ENCODE measurements at places on chromosomes 3 and 15.

GRCh38 chr15:58504674-58505234, 73.0 kb downstream of the LIPC start:
- DNase-seq, result no peak

- no peak for DNase-seq
Observed at GRCh38 chr3:5272387-5272786, 84.9 kb downstream of the EDEM1 start.

- DNase-seq, result no peak
Observed at GRCh38 chr3:67384760-67385397, 269.5 kb downstream of the SUCLG2 start.

- DNase-seq, result no peak
Observed at GRCh38 chr3:124780761-124781475, 50.7 kb downstream of the UMPS start.

DNA sequence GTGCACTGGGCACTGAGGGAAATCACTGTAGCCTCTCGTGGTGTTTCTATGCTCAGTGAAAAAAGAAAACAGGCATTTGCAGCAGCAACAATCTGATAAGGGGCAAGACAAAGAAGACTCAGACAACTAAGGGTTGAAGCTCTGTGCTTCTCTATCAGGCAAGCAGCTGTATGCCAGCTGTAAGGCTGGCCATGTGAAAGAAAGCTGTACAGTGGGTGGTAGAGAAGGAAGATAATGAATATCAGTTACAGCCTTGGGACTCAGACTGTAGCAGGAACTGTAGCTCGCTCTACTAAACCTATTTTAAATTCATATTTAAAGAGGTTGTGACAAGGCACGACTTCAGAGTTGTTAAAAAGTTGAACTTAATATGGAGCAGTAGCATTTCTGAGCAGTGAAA, 76.3 kb downstream of the VGLL3 start:
- no peak for DNase-seq

DNA sequence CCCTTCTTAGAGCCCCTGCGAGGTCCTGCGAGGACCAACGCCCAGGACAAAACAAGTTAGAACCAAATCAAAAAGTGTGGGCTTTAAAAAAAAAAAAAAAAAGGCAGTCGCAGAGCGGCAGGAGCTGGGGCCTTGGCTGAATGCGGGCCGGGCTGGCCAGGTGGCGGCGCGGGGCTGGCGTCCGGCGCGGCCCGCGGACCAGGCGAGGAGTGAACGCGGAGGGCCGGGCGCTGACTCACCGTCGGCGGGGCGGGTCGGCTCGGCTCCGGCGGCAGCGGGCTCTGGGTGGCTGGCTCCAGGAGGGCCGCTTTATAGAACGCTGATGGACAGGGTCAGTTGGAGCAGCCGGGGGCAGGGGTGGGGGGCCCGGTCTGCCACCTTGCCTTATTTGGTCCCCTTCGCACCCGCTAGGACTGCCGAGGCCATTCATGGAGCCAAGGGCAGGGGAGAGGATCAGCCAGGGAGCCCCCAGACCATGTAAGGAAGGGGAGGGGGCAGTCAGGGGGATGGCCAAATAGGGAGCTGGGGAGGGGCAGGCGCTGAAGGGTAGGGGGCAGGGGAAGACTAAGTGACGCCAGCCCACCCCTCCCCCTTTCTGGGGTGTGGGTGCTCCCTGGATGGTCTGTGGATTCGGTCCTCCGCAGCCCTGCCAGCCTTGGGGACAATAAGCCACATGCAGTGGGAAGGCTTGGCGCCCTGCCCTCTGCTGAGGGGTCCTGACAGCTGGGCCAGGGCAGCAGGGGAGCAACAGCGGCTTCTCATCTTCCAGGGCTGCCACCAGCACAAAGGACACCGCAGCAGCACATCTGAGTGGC, at the start of gene ACTC1:
Gene ACTC1, minus strand, starts transcription at position 283 of the 815 bp plus-strand sequence. CDS start 741 bp downstream, outside the sequence.
- DNase-seq, result no peak

- DNase-seq, result no peak
Observed at GRCh38 chr3:55169161-55169560, 241.3 kb upstream of the LRTM1 start.

GRCh38 chr3:61420136-61420759, 141.1 kb upstream of the PTPRG start:
- no peak for DNase-seq

DNA sequence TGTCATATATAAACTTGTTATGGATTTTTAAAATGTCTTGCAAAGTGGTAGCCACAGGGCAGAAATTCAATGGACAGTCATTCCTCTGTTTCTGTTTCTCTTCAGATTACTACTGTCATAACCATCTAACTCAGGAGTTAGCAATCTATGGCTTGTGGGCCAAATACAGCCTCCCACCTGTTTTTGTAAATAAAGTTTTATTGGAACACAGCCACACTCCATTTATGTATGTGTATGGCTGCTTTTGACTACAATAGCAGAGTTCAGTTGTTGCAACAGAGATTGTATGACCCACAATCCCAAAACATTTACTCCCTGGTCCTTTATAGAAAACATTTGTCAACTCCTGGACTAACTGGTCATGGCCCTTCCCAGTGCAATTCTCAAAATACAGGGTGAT, 20.0 kb downstream of the SLC27A2 start:
- DNase-seq, result no peak

- DNase-seq, result no peak
Observed at GRCh38 chr15:35540885-35541284, 5.1 kb downstream of the DPH6 start.

GRCh38 chr3:61452535-61453090, 108.8 kb upstream of the PTPRG start:
- DNase-seq, result no peak

- DNase-seq, result no peak
Observed at GRCh38 chr15:72192416-72192815, 5.2 kb downstream of the GRAMD2A start.

DNA sequence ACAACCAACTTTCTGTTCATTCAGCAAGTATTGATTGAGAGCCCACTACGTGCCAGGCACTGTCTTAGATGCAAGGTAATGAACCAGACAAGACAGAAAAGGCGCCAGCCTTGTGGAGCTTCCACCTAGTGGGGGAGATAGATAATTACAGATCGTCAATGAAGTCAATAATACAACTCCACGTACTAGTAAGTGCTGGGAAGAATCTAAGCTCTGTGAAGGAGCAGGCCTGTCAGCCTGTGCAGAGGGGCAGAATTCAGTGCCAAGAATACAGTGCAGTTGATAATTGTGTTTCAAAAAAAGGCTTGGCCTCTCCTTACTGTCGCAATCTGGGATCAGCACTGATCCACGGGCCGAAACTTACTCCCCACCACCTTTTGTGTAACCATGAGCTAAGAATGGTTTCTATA, 186.3 kb downstream of the FEZF2 start:
- DNase-seq, result no peak

DNA sequence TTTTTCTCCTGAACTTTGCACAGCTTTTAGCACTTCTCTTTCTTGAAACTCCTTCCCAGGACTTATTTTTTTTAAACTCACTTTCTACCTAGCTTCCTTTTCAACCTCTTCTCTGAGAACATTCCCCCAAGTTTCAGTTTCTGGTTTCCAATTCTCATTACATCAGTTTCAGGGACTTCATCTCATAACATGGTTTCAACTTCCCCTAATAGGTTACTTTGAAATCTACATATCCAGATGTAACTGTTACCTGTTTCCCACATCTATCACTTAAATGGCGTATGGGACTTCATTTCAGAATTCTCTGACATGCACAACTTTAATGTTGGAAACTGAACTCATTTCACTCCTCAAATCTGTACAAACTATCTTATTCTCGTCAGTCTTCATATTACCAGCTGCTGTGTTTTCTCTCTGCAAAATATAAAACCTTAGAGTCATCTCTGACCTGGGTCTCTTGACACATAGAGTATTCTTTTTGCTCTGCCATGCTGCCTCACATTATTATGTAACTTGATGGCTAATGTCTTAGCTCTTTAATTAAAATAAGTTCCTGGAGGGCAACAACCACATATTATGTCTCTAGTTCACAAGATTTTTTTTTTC, 58.4 kb downstream of the NME9 start:
- no peak for DNase-seq

- DNase-seq, result no peak
Observed at GRCh38 chr3:55714057-55714456, 227.0 kb upstream of the WNT5A start.

DNA sequence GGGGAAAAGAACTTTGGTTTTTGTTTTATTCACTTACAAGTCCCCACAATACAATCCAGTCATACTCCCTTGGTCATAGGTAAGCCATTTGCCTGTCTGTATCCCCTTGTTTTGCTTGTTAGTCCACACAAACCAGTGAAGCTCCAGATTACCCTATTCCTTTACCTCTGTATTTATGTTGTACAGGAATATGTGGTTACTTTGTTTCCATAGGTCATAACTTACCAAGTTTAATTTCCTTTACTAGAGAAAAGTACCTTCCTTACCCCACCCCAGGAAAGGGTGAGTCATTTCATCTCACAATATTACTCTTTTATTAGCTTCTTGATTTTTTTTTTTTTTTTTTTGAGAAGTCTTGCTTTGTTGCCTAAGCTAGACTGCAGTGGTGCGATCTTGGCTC, 113.4 kb upstream of the LRRFIP2 start:
- no peak for DNase-seq

DNA sequence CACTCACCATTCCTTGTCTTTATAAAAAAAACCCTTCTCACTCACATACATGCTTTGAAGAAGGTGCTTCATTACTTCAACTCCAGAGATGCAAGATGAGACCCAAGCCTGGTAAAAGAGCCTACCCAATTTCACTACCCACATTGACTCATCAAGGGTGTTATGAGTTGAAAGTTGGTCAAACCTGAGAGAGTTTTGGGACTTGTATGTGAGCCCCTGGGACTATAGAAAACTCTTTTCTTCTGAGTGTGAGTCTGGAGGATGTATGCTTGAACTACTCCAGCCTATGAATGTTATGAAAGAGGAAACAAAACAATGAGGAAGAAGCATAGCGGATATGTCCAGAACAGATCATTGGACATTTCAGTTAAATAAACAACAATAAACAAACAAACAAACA, 106.5 kb upstream of the SATB1 start:
- DNase-seq, result no peak

DNA sequence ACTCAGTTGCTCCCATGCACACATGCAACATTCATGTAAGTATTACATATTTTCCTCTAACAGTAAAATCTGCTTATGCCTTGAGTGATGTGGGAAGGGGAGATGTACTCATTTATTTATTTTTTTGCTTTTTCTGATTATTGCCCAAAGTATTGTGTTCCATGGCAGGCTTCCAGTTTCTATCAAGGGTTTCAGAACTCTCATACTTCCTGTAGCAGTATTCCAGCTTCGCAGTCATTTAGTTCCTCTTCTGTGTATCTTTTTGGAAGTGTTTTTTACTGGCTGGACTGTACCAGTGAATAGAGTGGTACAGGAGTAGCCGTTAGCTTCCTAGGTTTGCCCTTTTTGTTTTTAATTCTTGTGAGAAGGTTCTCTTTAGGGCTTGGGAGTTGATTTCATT, 26.9 kb downstream of the RAB11A start:
- no peak for DNase-seq

- no peak for DNase-seq
Observed at GRCh38 chr3:128076483-128077201, 24.4 kb downstream of the SEC61A1 start.

- DNase-seq, result no peak
Observed at GRCh38 chr3:52327486-52328290, 11.6 kb downstream of the DNAH1 start.

DNA sequence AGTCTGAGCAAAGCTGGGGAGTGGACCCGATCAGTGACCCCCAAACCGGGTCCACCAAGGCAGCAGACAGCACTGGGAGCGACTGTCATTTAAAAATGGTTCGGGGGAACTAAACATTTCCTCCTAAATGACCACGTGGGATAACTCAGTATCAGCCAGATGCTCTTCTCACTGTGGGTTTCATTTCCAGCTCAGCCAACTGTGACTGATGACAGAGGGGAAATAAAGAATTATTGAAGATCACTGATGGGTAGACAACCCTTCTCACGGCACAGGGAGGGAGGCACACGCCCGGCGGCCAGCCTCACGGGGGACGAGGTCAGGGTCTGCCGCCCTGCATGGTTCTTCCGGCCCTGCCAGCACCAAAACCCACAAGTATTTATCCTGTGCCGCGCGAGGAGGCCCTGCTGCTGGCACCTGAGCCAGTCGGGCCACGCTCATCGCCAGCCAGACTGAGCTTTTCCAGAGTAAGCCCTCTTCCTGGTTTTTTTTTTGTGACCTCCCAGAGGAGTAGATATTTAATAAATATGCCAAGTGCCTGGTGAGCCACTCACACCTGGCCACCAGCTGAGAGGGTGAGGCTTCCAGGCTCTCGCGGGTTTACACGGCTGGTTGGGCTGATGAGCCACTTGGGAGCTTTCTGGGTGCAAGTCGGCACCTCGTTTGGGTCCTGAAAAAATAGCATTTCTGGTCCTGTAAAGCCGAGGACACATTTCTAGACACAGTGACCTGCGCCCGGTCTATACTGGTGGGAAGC, 6.2 kb downstream of the MELTF start:
- DNase-seq, result no peak

DNA sequence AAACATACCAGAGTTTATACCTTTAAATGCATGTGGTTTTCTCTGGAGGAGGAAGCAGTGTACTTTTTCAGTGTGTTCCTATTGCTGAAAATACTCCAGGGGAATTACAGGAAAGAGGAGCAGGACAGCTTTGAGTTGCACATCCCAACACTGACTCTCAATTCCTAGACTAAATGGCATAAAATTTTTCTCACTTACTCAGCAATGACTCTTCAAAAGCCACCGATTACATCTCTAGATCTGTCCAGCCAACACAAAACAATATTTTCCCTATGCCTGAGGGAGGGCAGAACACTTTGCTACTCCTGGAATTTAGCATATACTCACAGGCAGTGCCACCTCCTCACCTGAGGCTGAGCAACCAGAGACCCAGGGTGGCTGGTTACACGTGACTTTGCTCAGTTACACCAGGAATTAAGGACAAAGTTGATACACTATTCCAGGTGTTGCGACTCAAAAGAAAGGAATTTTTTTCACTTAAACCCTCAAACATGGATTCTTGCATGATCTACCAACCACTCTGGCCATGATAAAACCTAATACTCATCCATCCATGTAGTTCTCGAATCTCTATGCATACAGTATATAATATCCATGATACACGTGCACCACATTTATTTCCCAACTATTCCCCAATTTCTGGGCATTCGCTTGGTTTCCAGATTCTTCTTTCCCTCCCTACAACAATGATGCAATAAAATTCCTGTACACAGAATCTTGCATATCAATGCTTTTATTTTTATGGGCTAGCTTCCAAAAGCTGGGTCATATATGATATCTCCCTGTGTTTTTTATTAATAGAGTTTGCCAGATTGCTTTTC, 194.6 kb downstream of the THRB start:
- no peak for DNase-seq

DNA sequence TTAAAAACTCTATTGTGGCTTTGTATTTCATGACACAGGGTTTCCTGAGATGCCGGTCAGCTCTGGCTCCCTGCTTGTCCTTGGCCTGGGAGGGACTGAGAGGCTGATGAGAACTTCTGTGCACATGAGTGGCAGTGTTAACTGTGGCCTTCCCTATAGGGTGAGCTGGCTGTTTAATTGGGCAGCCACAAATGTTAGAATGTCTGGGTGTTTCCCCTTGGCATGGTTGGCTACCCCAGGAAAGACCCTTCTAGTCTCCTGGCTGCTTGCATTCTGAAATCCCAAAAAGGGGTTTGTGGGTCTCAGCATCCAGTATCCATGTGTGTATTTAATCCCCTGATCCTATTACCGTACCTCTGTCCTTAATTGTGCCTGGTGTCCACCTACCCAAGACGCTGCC, 3.0 kb upstream of the KLF13 start:
- DNase-seq, result no peak

Measured in activated CD8-positive, alpha-beta memory T cell treated with anti-CD3 and anti-CD28 coated beads for 48 hours (primary cell).